ENCODE measurements at places on chromosomes 1 and 21. TPM values are rescaled to one million over a fixed set of nuclear protein-coding genes. Genes with fewer than 3 reads are reported as not detected.
A peak's percentile ranks its signal among the peaks of the same experiment; 100 is the strongest.

DNA sequence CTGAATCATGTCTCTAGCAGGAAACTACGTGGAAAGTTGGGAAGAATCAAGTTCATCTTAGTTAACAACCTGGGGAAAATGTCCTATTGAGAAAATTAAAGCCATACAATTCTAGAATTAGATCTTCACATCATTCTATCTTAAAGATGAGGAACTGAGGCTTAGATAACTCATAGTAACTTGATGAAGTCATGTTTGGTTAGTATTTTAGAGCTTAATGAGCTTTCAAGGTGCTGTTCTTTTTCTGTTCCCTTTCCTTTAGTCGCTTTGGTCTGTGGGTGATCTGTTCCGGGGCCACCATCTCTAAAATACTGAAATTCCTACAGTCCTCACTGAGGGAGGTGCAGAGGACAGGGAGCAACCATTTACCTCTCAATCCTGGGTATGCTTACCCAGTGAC is 4.3 kb upstream of the GLUL start:
- no peak overlapping the region for H3K4me3 ChIP-seq
- no peaks in the 10 kb centered on the region for H3K36me3 ChIP-seq
- no peaks in the 10 kb centered on the region for H3K27me3 ChIP-seq

DNA sequence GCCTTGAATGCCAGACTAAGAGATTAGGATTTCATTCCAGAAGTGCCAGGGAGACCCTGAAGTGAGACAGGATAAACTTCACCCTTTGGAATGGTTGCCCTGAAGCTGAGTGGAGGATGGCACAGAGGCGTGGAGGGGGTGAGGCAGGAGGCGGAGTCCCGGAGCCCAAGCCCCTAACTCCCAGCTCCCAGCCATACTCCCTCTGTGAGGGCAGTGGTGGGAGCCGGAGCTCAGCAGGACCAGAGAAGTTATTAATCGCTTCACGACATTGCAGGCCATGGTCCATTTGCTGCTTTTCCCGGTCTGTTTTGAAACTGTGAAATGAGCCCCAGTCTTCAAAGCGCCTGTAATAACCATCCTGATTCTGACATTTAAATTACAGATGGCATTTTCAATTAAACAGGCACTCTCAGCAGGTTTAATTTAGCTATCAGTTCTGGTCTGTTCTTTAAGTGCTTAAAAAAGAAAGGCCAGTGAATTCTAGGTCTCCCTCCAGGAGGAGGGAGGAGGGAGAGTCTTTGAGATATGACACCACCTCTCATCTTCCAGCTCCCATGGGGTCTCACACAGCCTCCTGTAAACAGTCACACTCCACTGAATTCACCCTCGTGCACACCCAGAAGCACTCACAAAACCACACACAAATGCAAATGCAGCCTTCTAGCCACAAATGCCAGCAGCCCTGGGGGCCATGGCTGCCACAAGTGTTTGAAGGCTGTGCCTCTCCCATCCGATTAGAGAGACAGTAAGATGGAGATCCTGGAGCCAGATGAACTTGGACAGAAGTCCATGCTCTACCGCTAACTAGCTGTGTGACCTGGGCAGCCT is 19.6 kb downstream of the FBXO2 start:
- no peaks in the 10 kb centered on the region for H3K4me1 ChIP-seq
- H3K27ac ChIP-seq = no peak overlapping the region
- no peaks in the 10 kb centered on the region for H3K27me3 ChIP-seq
- no peak overlapping the region for H3K4me3 ChIP-seq

- H3K27ac ChIP-seq = peak overlapping the region; percentile 37
- H3K4me3 ChIP-seq = no peak overlapping the region
- H3K36me3 ChIP-seq = no peaks in the 10 kb centered on the region
- peak; percentile 35 for DNase-seq
Observed at GRCh38 chr1:53892911-53893310, 1.1 kb upstream of the DIO1 start.

- peak overlapping the region; percentile 89 for H3K4me3 ChIP-seq
- H3K4me1 ChIP-seq = no peaks in the 10 kb centered on the region
- no peak for DNase-seq
Observed at GRCh38 chr1:92298213-92298572, 594 bp downstream of the GLMN start.

GRCh38 chr1:25343872-25344271 is 5.7 kb downstream of the TMEM50A start:
- peaks cover 28% of the 10 kb centered on the region for H3K4me1 ChIP-seq
- H3K4me3 ChIP-seq = no peak overlapping the region
- H3K36me3 ChIP-seq = peaks cover 9% of the 10 kb centered on the region
- H3K27me3 ChIP-seq = no peaks in the 10 kb centered on the region
- DNase-seq = no peak

DNA sequence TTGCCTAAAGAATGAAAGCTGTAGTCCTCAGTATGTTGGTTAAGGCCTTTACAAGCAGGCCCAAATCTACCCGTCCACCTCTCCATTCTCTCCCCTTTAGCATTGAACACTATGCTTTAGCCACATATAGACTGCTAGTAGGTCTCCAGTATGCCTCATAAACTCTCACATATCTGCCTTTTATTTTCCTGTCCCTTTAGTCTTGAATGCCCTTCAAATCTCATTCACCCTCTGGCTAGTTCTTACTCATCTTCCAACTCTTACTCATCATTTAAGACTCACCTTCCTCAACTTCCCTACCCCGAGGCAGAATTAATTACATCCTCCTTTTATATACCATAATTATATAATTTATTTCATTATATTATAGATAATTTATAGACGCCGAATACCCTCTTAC is 78.7 kb upstream of the TSPAN2 start:
- H3K27me3 ChIP-seq = no peaks in the 10 kb centered on the region
- H3K4me3 ChIP-seq = no peak overlapping the region
- H3K4me1 ChIP-seq = no peaks in the 10 kb centered on the region
- H3K27ac ChIP-seq = no peak overlapping the region

GRCh38 chr21:42653231-42654061 is at the start of gene PDE9A:
Gene PDE9A, plus strand, starts transcription at chr21:42653621. Its CDS starts 194 bp downstream, at chr21:42653815.
- no peaks in the 10 kb centered on the region for H3K36me3 ChIP-seq
- H3K27ac ChIP-seq = peak within 1 kb of the TSS; percentile 34
- DNase-seq = peak; percentile 37
- no peaks in the 10 kb centered on the region for H3K27me3 ChIP-seq
- H3K4me1 ChIP-seq = no peaks in the 10 kb centered on the region
- peak within 1 kb of the TSS; percentile 55 for H3K4me3 ChIP-seq

TTC22 gene
- total RNA-seq = 6.1 TPM

ADAM30 gene
- not detected for total RNA-seq

SDHC gene
- 243 TPM for total RNA-seq

CELA2A gene
- not detected for total RNA-seq

SLC1A7 gene
- total RNA-seq = 0.56 TPM

OR2AK2 gene
- total RNA-seq = not detected

ZMYND12 gene
- 1.7 TPM for total RNA-seq
